ENCODE measurements at places on chromosomes 3 and 15.

DNA sequence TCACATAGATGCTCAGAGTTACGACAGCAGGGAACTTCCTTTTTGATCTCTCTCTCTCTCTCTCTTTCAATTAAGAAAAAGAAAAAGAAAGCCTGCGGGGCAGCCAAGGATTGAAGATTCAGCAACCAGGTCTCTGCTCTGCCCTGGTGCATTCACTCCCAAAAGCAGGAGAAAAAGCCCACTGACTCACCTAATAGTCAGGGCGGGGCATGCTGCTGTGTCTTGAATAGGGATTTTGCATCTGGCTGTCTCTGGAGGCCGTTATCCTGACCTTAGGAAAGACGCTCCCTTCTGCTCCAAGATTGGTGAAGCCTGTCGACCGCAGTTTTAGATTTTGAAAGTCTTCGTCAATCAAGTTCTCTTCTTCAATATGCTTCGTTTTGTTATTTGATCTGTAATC is 20.8 kb upstream of the ITGB5 start:
- DNase-seq, result no peak

DNA sequence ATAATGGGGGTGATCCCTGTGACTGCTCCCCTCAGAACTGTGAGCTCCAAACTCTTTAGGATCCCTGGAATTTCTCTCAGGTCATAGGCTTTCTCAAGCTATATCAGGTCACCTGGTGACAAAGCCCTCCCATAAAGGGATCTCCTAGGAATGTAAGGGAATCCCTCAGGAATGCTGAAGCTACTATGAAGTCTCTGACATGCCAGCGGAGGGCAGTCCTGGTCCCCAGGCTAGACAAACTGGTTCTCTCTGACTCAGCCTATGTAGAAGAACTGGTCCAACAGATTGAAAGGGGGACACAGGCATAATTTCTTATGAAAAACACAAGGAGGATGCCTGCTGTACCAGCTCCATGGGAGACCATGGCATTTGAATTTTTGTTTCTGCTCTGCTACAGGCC is 6.7 kb downstream of the LPCAT4 start:
- no peak for DNase-seq

- DNase-seq, result no peak
Measured at GRCh38 chr3:15318661-15319060, 13.7 kb downstream of the SH3BP5 start.

DNA sequence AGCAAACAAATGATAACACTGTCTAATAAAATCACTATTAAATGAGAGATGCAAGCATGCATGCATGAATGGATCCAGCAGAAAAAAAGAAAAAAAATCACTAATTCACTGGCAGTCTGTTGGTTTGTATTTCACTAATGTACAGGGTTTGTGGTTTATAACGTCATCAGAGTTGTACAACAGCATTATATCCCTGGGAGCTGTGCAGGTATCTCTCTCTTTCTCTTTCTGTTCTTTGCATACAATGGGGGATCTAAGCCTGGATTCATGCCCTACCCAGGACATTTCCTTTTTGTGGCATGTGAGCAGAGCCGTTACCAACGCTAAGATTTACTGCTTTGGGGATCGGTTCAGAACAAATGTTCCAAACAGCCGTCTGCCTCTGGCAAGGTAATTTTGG is 229.5 kb downstream of the SOX2 start:
- DNase-seq, result no peak

DNA sequence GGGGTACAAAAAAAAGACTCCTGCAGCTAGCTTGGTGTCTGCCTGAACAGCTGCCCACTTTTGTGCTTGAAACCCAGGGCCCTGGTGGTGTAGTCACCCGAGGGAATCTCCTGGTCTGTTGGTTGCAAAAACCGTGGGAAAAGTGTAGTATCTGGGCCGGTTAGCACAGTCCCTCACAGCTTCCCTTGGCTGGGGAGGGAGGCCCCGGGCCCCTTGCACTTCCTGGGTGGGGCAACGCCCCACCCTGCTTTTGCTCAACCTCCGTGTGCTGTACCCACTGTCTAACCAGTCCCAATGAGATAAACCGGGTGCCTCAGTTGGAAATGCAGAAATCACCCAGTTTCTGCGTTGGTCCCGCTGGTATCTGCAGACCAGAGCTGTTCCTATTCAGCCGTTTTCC is 211.7 kb upstream of the ZPLD1 start:
- no peak for DNase-seq

DNA sequence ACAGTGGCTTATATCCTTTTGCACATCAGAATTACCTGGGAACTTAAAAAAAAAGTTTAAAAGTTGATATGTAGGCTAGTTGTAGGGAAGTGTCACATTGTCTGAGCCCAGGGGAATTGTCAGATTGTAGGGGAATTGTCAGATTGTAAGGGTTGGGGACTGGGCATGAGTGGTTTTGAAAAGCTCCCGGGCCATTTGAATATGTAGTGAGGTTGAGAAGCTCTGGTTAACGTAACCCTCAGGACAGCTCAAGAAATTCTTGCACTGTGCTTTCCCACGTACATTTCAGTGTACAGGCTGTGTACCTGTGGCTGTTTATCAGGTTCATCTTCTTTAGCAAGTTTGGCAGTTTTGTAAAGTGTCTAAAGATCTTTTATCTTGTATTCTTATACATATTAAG is 107.0 kb downstream of the FNDC3B start:
- no peak for DNase-seq

DNA sequence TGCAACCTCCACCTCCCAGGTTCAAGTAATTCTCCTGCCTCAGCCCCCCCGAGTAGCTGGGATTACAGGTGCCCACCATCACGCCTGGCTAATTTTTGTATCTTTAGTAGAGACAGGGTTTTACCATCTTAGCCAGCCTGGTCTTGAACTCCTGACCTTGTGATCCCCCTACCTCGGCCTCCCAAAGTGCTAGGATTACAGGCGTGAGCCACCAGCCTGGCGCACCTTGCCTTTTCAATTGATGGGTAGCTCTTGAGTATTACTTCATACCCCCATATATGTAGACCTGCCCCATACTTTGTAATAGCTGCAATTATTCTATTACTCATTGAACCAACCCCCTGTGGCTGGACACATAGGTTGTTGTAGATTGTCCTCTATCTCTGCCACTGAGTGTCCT is 101.3 kb downstream of the LRRK1 start:
- DNase-seq, result no peak

GRCh38 chr3:178671791-178672190 is 135.6 kb downstream of the KCNMB2 start:
- no peak for DNase-seq

DNA sequence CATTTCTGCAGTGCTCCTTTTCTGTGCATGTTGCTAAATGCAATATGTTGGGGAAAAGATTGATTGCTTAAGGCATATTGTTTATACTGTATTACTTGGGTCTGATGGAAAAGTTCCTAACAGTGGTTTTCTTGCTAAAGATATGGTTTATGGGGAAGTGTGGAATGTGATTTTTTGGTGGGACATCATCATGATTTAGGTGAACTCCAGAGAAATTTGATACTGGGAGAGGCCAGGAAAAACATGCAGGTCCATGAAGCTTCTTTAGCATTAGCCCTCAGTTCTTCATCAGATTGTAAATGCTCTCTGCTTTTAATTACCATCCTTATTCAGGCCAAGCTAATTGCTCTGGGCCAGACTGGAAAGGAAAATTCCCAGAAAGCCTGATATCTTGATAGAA is 147.5 kb downstream of the LRTM1 start:
- DNase-seq, result no peak

DNA sequence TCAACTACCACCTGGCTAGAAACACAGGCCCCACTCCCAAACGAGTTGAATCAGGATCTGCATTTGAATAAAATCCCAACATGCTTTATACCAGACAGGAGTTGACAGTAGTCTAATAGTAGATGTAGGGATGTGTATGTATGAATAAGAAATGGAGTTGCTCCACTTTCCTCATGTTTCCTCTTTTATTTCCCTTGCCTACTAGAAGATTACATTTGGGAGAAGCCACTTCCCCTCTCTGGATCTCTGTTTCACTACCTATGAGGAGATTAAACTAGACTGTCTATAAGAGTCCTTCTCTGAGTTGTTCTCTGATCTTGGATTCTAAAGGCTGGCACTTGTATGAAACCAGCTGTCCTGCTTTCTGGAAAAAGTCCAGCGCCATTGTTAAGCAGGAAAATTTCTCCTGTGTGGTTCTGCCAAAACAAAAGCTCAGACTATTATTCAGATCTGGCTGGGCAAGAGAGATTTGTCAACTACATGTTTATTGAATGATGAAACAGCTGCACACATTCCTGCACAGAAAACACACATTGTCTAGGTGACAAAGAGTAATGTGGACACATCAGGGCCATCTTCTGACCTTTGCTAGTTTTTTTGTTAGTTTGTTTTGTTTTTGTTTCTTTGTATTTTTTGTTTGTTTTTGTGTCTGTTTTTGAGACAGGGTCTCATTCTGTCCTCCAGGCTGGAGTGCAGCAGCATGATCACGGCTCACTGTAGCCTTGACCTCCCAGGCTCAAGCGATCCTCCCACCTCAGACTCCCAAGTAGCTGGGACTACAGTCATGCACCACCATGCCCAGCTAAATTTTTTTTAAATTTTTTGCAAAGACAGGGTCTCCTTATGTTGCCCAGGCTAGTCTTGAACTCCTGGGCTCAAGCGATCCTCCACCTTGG is 29.9 kb downstream of the ACP3 start:
- DNase-seq, result peak; percentile 23

DNA sequence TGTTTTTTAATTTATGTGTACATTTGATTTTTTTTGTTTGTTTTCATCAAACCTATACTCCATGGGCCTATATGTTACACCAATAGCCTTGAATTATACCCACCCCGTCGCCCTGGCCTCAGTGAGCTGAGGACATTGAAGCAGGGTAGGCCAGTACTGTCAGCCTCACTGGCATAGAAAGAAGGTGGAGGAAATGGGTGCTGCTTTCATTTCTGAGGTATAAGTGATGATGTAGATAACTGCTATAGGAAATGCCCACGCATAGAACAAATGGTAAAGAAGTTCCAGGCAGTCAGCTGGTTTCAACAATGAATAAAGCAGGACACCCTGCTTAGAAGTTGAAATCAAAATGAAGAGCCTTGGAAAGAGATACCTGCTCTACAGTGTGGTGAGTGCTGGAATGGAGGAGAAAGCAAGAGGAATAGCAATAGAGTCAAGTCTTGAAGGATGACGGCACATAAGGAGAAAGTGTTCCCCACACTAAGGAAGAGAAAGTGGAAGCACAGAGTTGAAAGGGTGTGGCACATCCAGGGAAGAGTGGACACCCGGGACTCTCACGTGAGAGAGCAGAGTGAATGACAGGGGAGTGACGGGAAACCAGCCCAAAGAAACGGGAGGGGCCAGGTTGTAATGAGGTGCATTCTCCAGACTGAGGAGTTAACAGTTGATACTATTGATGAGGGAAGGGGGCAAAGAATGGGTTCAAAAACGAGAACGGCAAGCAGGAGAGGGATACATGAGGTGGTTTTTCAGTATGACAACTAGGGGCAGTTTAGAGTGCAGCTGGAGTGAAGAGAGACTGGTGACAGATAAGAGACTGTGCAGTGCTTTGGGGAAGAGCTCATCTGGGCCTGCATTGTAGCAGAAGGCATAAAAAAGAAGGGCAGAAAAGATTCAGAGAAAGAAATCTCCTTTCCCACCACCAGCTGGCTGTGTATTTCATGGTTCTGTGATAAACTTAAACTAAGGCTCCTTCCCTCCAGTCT is 70.5 kb downstream of the KLHL25 start:
- no peak for DNase-seq

DNA sequence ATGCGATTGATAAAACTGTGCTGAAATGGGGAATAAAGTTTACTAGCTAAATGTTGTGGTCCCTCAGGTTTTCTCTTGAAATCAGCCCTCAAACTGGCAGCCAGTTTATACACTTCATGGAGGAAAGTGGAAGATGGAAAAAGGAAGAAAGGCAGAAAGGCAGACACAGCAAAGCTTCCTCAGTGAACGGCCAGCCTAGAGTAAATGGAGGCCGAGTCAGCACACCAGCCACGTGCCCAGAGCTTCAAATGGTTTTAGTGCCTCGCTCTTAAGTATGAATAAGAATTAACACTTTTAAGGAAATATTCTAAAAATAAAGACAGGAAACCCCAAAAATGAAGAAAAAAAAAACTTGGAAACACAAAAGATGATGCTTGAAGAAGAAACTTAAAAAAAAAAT is 48.3 kb downstream of the GNB4 start:
- no peak for DNase-seq

DNA sequence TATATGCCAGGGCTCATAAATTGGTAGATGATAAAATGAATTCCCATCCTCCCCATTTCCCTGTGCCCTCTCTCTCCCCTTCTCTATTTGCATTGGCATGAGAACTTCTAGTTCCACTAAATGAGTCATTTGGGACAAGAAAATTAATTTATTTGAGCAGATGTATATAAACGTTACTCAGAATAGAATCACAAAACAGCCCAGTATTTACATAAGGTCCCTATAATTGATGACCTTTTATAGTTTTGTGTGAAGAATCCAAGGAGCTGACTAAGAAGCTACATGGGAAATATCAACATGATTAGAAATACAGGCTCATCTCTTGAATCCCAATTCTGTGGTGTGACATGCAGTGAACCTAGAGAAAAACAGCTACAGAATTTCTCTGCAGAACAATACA is 617.7 kb upstream of the NR2F2 start:
- no peak for DNase-seq

DNA sequence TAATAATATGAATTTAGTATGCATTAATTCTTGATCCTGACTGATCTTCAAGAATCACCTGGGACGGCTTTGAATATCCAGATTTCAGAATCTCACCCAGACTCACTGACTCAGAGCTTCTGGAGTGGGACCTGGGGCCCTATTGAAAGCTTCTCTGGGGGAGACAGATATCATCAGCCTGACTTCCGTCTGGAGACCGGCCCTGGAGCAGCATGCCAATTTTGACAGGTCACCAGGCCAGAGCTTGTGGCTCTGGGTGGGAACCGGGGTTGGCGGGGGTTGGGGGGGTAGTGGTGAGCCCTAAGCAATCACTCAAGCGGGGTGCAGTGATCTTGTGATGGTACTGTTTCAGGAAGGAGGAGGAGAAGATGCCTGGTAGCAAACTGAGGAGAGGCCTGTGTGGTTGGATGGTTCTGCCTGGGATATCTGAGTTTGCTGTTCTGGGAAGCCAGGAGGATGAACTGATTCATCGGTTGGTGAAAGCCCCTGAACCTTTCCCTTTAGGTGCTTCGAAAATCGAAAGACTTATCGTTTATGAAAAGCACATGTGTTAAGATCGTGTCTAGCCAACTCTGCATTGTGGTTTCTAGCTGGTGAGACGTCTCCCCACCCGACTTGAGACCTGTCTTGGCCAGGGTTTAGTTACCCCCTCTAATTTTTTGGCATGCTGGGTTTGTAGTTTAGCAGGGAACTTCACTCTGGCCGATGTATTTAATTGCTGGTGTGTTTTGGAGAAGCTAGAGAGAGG is 263.9 kb upstream of the C2CD4B start:
- no peak for DNase-seq

DNA sequence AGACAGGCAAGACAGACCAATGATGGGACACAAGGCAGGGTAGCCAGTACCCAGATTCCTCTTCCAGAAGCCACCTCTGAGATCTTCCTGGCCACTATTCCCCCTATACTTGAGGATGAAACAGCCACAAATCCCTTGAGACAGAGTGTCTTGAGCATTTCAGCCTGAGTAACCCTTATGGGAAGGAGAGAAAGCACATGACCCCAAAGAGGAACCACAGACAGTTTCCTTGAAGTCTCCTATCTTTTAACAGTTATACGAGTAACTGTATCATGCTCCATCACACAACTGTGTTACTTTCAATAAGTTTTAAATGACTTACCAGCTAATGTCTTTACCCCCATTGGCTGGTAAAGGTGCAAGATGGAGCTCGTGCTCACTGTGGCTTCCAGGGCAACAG is 9.3 kb downstream of the VIPR1 start:
- no peak for DNase-seq
